BJ (cell line): ENCODE measurements at places on chromosomes 5 and 9.

DNA sequence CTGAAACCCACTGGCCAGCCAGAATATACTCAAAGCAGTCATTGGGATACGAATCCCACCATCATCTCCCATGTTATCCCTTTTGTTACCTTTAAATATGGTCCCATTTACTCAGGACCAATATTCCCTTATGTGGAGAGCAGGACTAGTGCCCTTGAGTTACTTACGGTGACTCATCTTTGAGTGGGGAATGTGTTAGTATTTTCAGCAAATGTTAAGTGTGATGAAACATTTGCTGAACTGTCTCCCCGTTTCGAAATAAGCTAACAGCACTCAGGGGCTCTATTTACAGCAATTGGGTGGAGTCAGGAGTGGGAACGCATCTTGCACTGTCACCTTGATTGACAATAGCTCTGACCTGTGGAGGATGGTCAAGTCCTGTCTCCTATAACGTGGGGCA, 67.4 kb downstream of the CTSL start:
- DNase-seq: peak; percentile 58

DNA sequence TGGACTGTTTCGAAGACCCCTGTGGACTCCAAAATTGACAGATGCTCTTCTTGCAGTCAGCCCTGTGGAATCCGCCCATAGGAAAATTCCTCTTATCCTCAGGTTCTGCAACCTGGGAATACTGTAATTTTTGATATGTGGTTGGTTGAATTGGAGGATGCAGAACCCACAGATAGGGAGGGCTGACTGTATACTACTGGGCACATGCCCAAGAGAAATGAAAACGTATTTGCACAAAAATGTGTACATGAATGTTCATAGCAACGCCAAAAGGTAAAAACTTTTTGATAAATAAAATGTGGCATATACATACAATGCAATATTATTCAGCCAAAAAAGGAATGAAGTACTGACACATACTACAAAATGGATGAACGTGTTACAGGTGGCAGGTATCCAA, 1.9 kb upstream of the SNAPC3 start:
- no peak for DNase-seq

DNA sequence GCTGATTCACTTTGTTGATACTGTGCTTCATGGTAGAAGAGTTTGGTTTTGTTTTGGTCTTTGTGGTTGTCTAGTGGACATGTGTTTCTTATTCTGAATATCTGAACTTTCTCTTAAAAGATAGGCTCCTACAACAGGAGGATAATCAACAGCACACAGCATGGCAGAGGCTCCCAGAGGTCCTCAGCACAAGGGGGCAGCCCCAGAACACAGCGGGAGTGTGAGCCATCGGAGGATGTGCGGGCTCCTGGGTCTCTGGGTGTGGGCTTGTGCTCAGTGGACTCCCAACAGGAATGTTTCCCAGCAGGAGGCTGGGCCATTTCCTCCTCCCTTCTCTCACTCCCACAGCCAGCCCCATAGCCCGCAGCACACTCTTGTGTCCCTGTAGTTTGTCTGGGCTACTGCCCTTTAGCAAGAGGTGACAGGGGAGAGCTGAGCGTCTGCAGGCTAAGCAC, 164.3 kb upstream of the OTULINL start:
- DNase-seq: no peak

DNA sequence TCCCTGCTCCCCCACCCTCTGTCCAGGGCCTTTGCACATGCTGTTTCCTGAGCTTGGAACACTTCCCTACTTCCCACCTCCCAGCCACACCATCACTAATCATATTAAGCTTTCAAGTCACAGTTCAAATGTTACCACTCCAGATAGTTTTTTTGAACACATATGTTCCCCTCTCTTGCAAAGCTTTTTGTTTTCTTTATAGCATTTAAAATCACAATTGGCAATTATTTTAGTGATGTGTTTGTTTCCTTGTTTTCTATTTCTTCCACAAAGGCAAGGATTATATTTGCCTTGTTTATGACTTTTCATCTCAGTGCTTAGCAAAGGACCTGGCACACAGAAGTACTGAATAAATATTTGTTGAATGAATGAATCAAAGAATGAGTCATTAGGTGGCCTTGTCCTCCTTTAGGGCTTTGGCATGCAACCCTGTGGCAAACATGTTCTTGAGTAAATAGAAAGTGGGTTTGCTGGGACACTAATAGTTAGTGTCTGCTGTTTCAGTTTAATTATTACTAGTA, 386.8 kb downstream of the FGF10 start:
- peak; percentile 16 for DNase-seq

DNA sequence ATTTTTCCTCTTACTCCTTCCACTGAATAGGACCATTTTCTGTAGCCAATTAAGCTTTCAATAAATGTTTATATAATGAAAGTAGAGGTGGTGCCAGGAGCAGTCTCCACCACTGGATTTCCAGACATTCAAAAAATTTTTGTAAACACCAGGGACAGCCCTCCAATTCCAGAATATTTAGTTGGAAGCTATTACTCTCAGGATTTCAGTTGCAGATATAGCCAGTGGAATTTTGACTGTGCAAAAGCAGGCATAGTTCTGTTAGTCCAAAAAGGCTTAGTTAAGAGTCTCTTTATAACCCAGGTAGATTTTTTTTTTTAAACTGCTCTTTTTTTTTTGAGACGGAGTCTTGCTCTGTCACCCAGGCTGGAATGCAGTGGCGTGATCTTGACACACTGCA, 138.1 kb upstream of the DMRT1 start:
- no peak for DNase-seq

- DNase-seq: no peak
Observed at GRCh38 chr9:127506117-127506813, 55.0 kb downstream of the LRSAM1 start.

- DNase-seq: no peak
Observed at GRCh38 chr9:125476645-125477044, 215.0 kb downstream of the GAPVD1 start.

GRCh38 chr5:38765399-38765861, 80.4 kb upstream of the OSMR start:
- DNase-seq: no peak
